Adrenal gland (tissue), 19 donors: ENCODE measurements at places on chromosomes 16 and 17.

GRCh38 chr17:33983824-33984574, 271.1 kb upstream of the CCL2 start:
- no peak for DNase-seq

DNA sequence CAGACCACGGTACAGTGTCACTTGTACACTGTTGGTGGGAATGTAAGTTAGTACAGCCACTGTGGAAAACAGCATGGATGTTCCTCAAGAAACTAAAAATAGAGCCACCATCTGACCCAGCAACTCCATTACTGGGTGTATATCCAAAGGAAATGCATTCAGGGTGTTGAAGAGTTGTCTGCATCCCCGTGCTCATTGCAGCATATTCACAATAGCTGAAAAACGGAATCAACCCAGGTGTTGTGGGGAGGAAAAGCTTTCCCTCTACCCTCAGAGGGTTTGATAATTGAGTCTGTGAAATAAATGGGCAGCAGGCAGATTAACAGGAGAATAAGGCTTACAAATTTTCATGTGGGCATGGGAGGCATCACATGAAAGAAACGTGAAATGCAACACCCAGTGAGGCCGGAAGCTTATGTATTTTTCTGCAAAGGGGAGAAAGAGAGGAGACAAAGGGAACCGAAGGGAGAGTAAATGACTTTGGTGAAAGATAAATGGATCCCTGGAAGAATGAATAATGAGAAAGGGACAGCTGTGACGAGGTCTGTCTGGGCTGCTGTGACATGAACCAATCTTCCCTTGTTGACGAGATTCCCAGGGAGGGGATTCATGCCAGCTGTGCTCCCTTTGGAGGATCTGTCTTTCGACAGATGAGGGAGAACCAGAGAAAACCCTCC, 106.2 kb downstream of the KCNJ12 start:
- no peak for DNase-seq

- no peak for DNase-seq
Observed at GRCh38 chr17:43918026-43918389, 10.7 kb upstream of the MPP2 start.

DNA sequence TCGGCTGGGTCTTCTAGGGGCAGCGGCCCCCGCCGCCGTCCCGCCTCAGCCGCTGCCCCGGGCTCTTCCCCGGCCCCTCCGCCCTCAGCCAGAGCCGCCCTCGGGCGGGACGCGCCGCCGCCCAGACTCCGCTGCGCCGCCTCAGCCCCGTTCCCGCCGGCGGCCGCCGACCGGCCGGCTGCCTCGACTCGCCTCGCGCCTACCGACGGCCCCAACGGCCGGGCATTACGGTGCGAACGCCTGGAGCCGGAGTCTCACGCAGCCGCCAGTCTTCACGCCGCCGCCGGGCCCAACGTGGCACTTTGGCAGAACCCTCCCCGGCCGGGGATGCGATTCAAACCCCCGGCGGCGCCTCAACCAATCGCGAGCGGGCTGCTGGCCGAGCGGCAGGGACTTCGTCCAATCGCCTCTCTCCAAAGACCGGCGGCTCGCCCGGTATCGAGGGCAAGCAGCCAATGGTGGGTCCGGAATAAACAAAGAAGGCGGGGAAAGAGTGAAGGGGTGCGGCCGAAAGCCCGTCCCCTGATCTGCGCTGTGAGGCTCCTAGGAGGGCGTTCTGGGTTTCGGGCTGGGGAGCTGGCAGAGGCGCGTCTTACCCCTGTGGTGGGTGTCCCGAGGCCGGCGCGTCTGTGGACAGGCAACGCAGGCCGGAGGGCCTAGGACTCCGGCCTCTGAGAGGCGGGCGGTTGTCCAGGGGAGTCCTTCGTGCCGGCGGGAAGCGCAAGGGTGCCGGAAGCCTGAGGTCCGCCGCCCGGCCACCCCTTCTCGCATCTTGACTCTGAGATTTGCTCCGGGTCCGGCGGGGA, at the start of gene CDR2:
TSS of gene CDR2 (minus strand) at position 309 of the 806 bp plus-strand sequence. CDS start 310 bp downstream, outside the sequence.
- DNase-seq: peak; percentile 99

DNA sequence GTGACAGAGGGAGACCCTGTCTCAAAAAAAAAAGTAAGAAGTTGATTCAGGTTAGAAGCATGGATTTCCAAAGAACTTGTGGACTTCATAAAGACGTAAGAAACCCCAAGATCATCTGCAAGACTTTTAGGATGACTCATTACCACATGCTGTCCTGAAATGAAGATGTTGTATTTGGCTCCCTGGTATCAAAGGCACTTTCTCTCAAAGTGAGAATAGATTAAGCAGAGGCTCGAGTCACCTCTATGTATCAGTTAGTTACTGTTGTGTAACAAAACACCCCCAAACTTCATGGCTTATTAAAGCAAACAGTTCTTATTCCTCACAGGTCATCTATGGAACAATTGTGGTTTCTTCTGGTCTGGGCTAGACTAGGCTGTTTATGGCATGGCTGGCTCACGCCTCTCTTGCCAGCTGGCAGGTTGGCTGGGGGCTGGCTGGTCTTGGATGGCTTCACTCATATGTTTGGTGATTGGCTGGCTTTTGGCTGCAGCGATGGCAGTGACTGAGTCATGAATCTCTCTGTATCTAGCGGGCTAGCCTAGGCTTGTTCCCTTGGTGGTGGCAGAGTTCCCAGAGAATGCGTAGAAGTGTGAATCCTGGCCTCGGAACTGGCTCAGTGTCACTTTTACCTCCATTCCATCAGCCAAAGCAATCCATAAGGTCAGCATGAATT, 60.4 kb upstream of the MSI2 start:
- DNase-seq: peak; percentile 29

GRCh38 chr17:40564883-40565768, at the start of gene CCR7:
CCR7 (minus strand) TSS chr17:40565472; CDS start chr17:40565409, 63 bp downstream.
- no peak for DNase-seq

- peak; percentile 2 for DNase-seq
Observed at GRCh38 chr17:17070931-17071330, 28.7 kb downstream of the MPRIP start.

GRCh38 chr17:4939796-4940554, at the start of the genes RNF167 and SLC25A11:
RNF167 (plus strand) TSS chr17:4940268; CDS start chr17:4940910, 642 bp downstream.
SLC25A11 (minus strand) TSS chr17:4940046; CDS start chr17:4939910, 136 bp downstream.
- DNase-seq: peak; percentile 95

DNA sequence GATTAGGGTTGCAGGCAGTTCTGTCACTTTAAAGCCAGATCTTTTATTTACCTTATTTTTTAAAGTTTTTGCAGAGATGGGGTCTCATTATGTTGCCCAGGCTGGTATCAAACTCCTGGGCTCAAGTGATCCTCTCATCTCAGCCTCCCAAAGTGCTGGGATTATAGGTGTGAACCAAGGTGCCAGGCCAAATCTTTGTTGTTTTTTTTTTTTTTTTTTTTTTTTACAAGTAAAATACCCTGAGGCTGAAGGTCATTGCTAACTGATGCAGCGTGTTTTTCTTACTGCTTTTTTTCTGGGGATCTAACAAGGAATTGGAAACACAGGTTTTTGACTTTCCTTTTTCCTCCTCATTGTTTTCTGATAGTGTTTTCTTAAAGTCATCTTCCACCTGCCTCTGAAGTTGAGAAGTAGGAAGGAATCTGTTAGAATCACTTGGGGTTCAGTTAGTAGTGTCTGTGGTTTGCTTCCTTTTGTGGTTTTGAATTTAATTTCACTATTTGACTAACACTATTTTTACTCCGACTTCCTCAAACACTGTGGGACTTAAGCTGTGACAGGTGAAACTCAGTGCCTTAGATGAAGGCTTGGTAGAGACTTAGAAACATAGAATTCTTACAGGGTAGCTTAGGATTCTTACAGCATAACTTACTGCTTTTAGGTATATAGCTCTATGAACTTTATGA, 22.2 kb downstream of the CLTC start:
- no peak for DNase-seq

DNA sequence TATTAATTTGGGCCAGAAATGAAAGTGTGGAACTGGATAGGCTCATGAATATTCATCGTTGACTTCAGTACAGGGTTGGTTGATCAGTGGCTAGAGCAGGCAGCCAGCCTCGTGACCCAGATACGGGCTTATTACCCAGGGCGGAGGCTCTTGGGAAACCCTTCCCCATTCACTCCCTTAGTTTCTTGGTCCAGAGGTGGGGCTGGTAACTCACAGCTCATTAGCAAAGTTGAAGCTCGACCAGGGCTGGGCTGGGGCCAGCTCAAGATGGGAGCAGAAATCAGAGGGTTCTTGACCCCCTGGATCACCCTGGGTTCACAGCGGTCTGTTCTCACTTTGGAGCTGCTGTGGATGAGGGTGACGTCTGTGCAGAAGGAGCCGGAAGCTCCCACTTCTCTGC, 44.6 kb upstream of the GSE1 start:
- no peak for DNase-seq

DNA sequence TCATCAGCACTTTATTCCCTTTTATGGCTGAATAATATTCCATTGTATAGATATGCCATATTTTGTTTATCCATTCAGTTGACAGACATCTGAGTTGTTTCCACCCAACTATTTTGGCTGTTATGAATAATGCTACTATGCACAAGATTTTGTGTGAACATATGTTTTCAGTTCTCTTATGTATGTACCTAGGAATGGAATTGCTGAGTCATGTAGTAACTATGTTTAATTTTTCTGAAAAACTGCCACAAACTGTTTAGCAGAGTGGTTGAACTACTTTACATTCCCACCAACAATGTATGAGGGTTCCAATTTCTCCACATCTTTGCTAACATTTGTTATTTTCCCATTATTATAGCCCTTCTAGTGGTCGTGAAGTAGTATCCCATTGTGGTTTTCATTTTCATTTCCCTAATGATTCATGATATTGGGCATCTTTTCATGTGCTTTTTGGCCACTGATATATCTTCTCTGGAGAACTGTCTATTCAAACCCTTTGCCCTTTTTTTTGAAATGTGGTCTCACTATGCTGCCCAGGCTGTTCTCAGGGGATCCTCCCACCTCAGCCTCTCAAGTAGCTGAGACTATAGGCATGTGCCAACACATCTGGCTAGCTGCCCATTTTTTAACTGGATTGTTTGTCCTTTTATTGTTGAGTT, 26.3 kb downstream of the SMURF2 start:
- DNase-seq: no peak

GRCh38 chr16:23306199-23307100, 4.3 kb downstream of the SCNN1B start:
- DNase-seq: no peak

GRCh38 chr16:26665166-26665939, 401.4 kb upstream of the C16orf82 start:
- no peak for DNase-seq

DNA sequence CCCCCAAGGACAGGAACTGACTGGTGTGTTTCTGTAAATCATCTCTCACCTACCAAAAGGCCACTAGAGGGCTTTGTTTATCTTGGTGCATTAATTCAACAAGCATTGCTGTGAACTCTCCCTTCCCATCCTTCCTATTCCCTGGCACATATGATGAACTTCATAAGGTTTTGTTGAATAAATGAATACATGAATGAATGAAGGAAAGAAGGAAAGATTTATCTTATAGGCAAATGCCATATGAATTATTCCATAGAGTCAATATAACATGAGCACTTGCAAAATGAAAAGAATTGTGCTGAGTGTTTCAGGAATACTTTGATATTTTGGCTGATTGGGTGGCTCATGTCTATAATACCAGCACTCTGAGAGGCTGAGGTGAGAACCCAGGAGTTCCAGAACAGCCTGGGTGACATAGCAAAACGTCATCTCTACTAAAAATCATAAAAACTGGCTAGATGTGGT, 4.3 kb downstream of the SPDYE4 start:
- DNase-seq: no peak

DNA sequence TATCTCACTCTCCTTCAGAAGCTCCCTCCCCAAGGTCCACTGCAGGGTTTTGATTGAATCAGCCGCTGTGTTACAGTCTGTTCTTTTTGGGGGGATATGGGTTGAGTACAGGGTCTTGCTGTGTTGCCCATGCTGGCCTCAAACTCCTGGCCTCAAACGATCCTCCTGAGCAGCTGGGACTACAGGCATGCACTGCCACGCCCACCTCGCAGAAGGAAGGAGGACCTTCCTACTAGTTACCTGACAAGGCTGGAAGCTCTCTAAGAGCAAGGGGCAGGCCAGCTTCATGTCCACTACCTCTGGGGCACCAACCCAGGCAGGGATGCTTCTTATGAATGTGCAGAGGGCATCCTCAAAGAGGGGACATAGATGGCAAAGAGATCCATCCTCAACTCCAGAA, 1.9 kb upstream of the MMP28 start:
- DNase-seq: peak; percentile 12

DNA sequence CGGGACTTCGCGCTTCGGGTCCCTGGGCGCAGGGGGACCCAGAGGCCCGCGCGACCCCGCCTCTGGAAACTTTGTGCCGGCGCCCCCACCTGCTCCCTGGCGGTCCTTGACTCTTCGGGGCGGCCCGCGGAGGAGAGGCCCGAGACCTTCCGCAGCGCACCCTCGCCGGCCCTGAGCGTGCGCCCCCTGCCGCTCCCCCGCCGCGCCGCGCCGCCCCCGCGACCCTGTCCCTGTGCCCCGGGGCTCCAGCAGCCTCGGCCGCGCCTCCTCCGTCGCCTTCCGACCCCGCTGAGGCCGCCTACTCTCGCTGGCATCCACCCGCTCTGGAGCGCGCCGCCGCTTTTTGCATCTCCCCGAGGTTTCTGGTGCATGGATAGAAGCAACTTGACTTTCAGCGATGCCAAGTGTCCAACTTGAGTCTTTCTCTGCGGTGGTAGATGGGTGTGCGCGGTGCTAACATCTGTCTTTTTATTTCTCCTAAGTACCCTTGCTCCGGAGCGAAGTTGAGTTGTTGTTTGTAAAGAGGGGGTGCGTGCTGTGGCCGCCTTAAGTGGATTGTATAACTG, 414 bp downstream of the DUSP14 start:
- DNase-seq: peak; percentile 65

DNA sequence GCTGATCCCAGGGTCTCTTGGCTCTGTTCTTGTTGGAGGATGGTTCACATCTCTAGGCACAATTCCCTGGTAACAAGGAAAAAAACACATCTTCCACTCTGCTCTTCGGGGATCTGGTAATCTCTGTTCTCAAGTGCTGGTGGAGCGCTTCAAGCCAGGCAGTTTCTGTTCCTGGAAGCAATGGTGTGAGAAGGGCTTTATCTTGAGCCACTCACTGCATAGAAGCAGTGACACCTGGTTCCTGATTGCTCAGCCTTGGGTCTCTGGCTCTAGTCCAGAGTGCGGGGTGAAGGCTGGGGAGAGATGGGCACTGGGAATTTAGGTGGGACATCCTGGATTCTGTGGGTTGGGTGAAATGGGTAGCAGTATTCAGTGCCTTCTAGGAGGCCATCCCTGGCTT, 14.1 kb downstream of the AKAP1 start:
- no peak for DNase-seq

GRCh38 chr17:63445571-63445953, 544 bp downstream of the CYB561 start:
- peak; percentile 55 for DNase-seq
